ENCODE measurements at places on chromosomes 2 and 18.

GRCh38 chr18:3541549-3542386 is 91.8 kb downstream of the TGIF1 start:
- no peak for DNase-seq

GRCh38 chr2:32357318-32358110 is 691 bp downstream of the BIRC6 start:
- no peak for DNase-seq

DNA sequence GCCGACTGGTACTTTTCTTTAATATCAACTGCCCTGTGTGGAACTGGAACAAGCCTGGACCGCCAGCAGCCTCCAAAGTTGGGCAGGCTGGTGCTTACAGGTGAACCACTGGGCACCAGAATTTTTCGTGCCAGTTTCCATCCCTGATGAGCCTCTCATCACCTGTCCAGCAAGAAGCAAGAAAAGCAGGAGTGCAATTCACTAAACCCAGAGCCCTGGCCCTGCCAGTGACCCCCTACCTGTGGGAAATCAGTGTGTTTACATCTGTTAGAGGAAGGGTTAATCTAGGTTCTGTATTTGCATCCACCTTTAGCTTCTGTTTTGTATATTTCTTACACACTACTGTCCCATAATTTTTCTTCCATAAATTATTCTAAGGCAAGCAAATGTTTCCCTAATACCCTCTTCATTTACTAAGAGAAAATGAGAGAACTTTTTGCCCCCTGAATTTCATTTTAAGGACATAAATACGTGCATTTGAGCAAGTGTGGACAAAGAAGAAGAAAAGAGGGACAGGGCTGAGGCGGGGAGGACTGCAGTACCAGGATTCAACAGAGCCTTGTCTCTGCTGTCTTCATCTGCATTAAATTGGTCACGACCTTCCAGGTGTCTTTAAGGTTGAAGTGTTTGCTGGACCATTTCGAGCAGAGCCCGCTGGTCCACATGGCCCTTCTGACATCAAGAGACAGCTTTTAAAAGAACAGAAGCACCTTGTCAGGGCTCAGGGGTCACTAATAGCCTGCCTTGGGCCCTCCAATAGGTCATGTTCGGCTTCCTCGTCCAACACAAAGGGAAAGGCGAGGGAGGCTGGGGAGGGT is 763.1 kb downstream of the BCL11A start:
- no peak for DNase-seq

GRCh38 chr18:32425466-32425865 is 45.2 kb downstream of the GAREM1 start:
- no peak for DNase-seq

- no peak for DNase-seq
Measured at GRCh38 chr18:30852980-30853379, 189.6 kb downstream of the DSC3 start.

DNA sequence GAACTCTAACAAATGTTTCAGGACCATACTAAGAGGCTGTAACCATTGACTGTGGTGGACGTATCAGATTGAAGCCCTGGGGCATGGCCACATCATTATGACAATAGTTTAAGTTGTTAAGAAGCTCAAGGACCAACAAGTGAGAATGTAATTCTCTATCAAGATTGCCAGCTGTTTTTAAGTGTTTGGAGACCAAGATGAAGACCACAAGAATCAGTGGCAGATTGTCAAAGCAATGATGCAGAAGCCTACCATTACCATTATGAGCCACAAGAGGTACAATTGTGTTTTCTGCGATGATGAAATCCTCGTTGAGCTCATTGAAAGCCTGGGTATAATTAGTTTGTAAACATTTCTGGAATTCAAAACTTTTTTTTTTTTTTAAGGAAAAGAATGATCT is 261.1 kb upstream of the ZEB2 start:
- no peak for DNase-seq

GRCh38 chr2:24082787-24083566 is 1.7 kb downstream of the TP53I3 start:
- no peak for DNase-seq

DNA sequence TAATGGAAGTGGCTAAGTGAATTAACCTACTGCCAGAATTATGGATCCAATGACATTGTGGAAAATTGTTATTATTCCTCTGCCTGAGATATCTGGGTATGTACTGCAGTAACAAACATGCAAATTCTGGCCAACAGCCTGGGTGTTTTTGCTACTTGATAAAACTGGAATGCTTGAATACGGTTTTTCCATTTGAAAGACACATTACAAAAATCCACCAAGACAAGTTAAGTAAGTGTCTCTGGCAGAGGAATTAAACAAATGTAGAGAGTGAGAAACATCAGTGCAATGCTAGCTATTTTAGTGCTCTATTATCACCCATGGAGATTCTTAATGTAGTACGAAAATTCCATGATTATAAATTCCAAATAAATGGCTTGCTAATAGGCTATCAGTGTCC is 312.4 kb upstream of the MEIS1 start:
- DNase-seq = no peak

GRCh38 chr2:160126756-160127155 is 64.3 kb upstream of the PLA2R1 start:
- DNase-seq = no peak

DNA sequence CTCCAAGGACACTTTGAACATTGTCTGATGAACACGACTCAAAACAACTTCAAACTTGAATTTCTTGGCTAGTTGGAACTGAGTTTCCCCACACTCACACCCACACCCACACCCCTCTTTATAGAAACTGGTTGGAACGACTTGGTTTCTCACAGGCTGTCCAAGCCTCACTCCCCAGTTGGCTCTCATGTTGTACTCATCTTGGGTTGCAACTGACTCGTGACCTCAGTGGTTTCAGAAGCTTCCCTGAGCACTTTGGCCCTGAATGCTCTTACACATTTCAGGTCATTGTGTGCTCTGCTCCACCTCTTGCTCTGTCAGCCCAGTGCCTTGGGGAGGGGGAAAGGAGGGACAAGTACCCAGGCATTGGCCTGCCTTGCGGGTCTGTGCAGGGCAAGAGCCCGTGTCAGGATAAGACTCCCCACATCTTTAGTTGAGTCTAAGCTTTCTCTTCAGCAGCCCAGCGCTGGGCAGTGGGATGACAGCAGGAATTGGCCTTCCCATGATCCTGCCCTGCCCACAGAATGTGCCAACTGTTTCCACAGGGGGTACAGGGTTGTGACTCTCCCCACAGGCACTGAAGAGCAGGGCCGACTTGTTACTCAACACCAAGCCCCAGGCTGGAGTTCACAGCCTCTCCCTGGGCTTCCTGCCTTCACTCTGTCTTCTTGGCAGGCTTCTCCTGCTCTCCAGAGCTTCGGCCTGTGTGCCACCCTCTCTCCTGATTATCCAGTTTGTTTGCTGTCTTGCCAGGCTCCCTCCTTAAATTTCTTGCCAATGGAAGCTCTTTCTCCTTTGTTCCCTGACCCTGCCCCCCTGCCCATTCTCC is 104.6 kb downstream of the RTN4 start:
- DNase-seq = no peak

DNA sequence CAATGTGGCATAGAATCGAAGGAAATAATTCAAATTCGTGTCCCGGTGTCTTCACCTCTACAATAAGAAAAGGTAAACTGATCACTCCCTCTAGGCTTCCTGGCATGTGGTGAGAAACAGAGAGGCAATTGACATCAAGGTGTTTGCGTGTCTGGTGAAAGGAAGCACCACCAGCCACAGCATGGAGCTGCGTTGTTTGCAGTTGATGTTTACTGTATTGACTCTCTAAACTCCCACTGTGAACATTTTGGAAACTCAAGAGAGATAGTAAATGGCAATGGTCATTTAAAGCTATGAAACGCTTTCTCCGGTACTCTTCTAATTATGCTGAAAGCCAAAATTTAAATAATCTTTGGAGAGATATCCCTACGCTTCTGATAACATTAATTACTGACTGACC is 82.6 kb downstream of the SETBP1 start:
- DNase-seq = no peak

- peak; percentile 25 for DNase-seq
Measured at GRCh38 chr18:45384137-45384961, 230.9 kb upstream of the SLC14A2 start.

- DNase-seq = no peak
Measured at GRCh38 chr2:15836689-15837610, 103.4 kb upstream of the MYCN start.

DNA sequence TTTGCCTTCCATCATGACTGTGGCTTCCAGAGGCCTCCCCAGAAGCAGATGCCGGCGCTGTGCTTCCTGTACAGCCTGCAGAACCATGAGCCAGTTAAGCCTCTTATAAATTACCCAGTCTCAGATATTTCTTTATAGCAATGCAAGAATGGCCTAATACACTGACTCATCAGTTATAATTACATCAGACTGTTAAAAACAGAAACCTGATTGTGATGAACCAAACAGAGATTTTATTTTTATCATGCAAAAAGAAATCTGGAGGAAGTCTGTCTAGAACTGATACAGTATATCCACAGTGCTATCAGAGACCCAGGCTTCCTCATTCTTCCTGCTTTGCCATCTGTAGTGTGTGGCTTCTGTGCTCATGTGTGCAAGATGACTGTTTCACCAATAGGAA is 93.4 kb upstream of the MEX3C start:
- DNase-seq = no peak

- no peak for DNase-seq
Measured at GRCh38 chr2:144404586-144405314, 115.2 kb downstream of the ZEB2 start.

- no peak for DNase-seq
Measured at GRCh38 chr2:126655051-126655450, 907 bp upstream of the GYPC start.

DNA sequence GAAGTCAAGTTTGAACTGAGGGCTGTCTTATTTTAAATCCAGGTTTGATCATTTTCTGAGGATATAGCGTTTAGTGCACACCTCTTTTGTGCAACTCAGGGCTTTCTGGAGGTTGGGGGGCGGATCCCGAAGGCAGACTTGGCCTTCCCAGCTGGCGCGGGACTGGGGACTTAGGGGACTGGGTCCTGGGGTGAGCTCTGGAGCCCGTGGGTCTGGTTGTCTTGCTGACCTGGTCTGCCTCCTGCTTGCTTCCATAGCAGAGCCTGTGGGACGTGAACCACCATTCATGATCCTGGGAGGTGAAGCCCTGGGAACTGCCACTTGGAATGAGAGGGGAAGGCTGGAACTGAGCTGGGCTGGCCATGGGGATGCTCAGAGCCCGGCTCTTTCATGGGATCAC is 63.1 kb downstream of the AGAP1 start:
- no peak for DNase-seq

DNA sequence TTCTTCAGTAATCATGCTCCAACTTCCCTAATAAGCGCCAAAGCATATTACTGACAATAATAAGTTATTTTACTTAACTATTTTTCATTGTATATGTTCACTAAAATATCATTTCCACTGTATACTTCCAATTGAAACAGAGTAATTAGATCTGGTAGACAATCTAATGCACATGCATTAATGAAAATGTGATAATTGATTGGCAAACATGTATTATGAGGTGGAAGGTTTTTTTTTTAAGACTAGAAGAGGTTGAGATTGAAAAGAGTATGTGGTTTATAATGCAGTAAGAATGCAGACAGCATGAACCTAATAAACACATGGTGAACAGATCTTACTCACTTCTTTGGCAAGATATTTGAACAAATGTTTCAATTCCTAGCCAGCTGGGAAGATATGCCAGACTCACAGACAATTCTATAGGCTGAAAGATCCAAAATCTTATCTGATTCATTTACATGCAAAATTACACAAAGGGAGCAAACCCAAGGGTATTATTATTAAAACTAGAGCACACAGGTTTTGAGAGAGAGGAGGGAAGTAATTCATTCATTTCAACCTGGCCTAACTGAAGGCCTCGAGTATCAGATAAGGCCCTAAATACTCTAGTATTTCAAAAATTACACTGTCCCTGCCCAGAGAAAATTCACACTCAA is 2.8 kb downstream of the NCKAP1 start:
- DNase-seq = no peak

DNA sequence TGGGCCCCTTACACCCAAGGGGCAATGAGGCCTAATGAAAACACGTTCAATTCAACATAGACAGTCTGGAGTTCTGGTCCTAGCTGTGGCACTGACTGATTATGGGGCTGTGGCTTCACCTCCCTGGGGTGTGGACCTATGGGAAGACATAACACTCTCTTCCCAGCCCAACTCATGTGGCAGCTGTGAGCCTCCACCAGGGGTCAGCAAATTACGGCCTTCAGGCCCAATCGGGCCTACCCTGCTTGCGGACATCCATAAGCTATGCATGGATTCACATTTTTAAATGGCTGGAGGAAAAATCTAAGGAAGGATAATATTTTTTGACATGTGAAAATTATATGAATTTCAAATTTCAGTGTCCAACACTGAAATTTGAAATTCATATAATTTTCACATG is 101.3 kb downstream of the LOXHD1 start:
- DNase-seq = no peak

GRCh38 chr2:38959938-38960608 is 70.4 kb downstream of the ARHGEF33 start:
- peak; percentile 72 for DNase-seq

DNA sequence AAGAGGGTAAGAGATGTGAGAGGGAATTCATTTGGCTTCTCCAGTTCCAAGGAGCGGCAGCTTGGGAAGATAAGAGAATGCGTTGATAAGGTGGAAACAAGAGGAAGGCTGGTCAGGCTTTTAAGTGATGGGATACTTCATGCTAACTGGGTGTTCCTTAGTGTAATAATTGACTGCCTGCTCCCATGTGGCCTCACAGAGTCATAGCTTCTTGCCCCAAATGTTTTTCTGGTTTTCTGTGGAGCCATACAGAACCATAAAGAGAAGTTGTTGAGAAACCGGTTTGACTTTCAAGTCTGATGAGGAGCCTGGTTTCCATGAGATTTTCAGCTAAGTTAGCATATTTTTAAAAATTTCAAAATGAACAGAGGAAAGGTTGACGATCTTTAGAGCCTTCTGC is 97.5 kb upstream of the ZFP36L2 start:
- DNase-seq = no peak

- DNase-seq = no peak
Measured at GRCh38 chr2:44723921-44724320, 217.6 kb upstream of the SIX3 start.

DNA sequence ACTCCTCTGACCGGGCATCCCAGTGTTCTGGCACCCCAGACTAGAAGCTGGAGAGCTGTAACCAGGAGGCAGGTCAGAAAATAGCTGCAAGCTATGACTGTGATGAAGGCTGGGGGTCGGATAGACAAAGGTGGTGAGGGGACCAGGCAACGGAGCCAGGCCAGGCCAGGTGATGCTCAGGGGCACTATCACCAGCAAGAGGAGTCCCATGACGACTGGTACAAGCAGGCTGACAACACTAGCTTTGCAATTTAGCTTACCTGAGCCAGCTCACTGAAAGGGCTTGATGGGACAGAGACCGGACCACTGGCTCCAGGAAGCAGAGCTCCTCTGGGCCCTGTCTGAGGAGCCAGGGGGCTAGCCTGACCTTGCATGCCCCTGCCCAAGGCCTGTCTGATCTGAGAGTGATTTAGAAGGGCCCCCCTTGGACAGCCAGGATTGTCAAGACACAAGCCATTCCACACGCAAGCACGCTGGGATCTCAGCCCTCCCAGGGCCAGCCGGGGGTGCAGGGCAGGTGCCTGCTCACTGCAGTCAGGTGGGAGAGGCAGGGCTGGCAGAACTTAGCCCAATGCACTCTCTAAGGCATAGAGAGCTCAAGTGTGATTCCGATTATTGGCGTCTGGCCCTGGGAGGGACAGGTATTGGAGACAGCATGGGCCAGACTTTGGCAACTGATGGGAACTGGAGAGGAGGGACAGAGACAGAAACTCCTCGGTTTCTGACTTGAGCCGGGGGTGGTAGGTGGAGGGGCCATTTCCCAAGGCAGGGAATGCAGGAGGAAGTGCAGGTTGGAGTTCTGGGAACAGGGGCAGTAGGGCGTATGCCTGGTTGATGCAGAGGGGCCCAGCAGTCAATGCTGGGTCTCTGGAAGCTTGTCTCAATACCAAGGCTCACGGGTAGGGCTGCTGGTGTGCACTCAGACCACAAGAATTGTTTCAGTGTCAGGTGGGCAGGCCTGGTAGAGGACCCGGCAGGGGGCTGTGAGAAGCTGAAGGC is 47.7 kb downstream of the MYO7B start:
- no peak for DNase-seq

Measured in activated naive CD4-positive, alpha-beta T cell treated with anti-CD3 and anti-CD28 coated beads, Interleukin-2, amount 50 U/mL, for 16 hours (primary cell).